Right hindlimb (tissue), 1 donor: ENCODE measurements at places on chromosomes 5 and 9.

GRCh38 chr9:77712533-77713130 lies 64.5 kb upstream of the GNA14 start:
- no peak for DNase-seq

DNA sequence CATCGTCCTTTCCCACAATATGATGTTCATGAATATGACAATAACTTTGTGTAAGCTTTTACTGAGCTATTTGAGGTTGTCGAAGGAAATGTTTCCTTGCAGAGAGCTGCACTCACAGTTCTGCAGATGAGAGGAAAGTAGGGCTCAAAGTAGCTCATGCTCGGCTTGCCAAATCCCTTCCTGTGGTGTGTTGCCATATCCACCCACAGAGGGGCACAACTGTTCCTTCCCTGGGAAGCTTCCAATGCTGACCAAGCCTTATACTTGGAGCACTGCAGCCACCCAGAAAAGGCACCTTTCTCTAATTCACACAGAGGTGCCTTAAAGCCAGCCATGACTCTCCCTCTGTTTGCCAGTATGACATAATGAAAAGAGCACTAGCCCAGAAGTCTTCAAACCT lies 390.3 kb downstream of the CAAP1 start:
- DNase-seq, result no peak

DNA sequence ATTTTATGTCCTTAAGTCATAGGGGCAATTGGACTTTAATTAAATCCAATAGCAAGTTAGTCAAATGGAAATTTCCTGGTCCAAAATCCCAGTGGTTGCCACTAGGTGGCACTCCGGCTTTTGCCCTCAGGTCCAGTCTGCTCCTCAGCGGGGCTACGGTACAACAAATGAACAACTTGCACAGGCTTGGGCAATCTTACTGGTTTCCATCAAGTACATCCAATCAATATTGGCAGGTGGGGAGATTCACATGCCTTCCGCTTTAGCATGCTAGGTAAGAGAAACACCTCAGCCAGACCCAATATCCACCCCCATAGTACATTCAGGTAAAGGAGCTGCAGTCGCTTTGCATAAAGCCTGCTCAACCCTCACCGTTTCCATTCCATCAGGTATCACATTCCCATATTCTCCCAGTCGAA lies 6.3 kb upstream of the MXD3 start:
- DNase-seq, result peak; percentile 69

DNA sequence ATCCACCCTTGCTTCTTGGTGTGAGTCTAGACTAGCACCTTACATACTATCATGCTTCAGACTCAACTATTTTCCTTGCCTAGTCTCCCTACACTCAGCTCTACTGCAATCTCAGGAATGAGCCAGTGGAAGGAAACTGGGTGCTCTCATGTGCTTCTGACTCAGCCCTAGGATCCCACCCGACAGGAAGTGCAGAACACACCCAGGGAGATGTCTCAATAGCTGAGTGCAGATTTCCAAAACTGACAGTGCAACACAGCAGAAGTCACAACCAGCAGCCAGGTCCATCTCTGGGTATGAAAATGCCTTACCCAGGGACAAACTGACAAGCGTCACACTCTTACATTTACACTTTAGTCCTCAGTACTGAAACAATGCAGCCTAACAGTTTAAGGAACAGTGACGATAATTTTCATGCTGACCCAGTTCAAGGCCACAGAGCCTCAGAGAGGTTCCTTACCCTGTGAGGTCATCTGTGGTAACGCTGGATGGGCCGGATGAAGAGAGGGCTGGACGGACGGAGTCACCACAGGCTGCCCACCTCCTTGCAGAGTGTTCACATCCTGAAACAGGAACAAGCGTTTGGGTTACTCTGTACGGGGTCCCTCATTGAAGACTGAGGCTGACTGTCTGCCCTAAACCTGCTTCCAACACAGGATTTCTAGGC lies 33.0 kb downstream of the FKBP15 start:
- no peak for DNase-seq

DNA sequence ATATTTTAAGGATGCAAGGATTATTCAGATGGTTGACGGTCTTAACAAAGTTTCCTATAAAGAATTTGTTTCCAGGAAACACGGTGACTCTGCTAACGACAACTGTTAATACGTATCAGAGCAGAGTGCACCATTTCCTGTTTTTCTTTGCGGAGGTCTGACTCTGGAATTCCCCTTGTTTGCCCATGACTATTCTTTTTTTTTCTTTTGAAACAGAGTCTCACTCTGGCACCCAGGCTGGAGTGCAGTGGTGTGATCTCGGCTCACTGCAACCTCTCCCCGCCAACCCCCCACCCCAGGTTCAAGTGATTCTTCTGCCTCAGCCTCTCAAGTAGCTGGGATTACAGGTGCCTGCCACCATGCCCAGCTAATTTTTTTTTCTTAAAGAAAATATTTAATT lies 115.9 kb downstream of the CDC42SE2 start:
- DNase-seq, result no peak

- DNase-seq, result no peak
These were observed 2.3 kb downstream of the FAM221B start for GRCh38 chr9:35826071-35826701.

DNA sequence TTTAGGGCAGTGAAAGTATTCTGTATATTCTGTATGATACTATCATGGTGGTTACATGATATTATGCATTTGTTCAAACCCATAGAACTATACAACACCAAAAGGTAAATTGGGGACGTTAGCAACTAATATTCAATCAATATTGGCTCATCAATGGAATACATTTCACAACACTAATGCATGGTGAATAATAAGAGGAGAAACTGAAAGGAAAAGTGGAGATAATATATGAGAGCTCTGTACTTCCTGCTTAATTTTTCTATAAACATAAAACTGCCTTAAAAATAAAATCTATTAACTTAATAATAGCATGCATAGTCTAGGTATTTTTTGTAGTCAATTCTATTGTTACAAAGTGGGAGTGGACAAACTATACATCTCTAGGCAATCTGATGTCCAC lies 66.3 kb downstream of the TRIM32 start:
- no peak for DNase-seq

GRCh38 chr9:109150925-109151545 lies 16.0 kb downstream of the FRRS1L start:
- no peak for DNase-seq

DNA sequence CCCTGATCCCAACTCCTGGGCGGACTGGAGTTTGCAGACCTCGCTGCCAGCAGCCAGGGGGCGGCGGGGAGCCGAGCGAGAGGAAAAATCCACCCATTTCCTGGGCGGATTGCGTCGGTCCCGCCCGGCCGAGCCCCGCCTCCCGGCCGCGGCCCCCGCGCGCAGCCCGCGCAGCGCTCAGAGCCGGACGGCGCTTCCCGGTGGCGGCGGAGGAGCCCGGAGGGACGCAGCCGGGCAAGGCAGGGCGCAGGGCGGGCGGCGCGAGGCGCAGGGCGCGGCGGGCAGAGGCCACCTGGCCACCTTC lies at the start of gene OLFM1:
Gene OLFM1 (plus strand): TSS at position 180 of the 304 bp plus-strand sequence. CDS start 322 bp downstream, outside the sequence.
- peak; percentile 85 for DNase-seq

DNA sequence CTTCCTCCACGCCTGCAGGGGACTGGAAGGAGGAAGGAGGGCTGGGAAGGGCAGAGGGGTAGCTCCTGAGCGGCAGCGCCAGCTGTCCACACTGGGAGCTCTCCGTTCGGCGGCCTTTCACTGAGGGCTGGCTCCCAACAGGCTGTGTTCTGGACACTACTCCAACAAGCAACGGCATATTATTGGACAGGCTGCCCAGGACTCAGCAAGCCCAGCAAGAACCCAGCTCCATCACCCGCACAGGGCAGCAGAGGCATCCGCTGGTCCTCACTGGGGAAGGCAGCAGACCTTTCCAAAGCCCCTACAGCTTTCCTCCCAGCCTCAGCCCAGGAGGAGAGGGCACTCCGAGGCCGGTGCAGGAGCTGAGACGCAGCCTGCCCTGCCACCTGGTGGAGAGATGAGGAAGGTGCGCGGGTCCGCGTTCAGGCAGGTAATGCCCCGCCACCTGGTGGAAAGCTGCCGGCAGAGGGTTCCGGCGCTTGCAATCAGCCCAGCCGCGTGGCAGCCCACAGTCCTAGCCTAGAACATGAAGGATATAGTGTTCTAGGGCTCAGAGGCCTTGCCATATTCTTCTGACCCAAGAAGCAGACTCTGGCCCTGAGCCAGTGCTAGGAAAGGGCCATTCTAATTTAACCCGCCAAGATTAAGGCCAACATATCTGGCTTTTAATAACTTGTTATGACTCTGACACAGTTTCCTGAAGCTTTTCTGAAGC lies 74.4 kb downstream of the NRG2 start:
- DNase-seq, result peak; percentile 89

GRCh38 chr5:95018946-95019345 lies 265.9 kb downstream of the MCTP1 start:
- DNase-seq, result no peak

- DNase-seq, result no peak
These were observed 148.5 kb upstream of the OTULINL start for GRCh38 chr5:14432931-14433589.

GRCh38 chr5:392431-392988 lies 50.5 kb upstream of the EXOC3 start:
- peak; percentile 17 for DNase-seq

GRCh38 chr5:81859624-81860023 lies 108.7 kb upstream of the SSBP2 start:
- no peak for DNase-seq

DNA sequence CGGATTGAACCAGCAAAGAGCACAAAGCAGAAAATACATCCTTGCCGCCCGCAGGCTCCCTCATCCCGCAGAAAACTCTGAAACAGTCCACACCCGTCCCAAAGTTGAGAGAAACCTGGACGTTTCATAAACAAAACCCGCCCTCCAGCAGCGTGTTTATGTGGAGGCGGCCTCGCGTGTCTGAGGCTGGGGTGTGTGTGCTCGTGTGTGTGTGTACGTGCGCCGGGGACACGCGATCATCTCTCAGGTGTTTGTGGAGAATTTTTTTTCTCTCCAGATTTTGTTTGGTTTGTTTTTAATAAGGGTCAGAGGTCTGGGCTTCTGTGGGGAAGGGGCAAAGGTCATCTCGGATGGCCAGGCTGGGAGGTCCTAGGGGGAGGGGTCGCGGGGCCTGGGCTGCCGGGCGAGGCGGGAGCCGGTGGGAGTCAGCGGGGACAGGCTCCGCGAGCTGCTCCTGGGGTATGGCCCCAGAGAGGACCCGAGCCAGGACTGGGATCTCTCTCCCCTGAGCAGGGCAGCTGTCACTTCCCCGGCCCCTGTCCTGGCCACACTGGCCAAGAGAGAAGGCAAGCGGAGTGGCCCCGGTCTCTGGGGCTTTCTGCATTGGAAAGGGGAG lies 206.4 kb downstream of the C9orf50 start:
- DNase-seq, result peak; percentile 67

- no peak for DNase-seq
These were observed 11.7 kb downstream of the OR13J1 start for GRCh38 chr9:35858458-35858857.

DNA sequence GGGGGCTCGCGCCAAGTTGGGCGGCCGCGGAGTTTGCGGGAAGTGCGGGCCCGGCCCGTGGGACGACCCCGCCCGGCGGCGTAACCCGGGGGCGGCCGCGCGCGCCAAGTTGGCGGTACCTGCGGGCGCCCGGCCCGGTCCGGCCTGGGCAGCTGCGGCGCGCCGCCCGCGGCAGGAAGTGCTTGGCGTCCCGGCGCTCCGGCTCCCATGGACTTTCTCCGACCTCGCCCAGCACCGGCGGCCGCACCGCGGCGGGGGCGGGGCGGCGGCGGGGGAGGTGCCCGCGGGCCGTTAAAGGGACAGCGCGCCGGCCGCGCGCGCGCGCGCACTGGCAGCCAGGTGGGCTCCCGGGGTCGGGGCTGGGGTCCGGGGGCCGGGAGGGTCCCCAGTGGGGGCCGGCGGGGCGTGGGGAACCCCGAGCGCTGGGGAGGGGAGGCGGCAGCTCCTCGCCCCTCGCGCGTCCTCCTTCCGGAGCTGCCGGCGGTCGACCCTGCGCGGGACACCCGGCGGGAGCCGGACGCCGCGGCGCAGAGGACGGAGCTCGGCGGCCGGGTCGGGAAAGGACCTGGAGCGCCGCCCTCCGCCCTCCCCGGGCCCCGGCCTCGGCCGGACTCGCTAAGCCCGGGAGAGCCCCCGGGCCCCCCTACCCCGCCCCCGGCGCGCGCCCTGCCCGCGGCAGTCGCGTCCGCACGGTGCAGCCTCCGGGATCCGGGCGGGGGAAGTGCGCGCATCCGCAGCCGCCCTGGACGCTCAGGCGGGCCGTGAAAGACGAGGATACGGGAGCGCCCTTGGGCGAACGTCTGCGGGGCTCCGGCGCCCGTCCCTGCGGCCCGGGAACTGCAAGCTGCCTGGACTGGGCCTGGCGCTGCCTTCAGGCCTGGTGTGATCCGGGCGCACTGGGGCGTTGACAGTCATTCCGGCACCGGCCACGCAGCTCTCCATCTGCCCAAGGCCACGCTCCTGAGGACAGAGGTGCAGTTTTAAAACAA lies at the start of gene NACC2:
Gene NACC2 (minus strand): TSS at position 220 of the 989 bp plus-strand sequence. CDS start 44,768 bp downstream, outside the sequence.
- peak; percentile 70 for DNase-seq

GRCh38 chr9:129391221-129391661 lies 213.2 kb upstream of the IER5L start:
- DNase-seq, result no peak
